NK-92 treated with Interleukin-12 subunit alpha and Interleukin-12 subunit beta, amount 100 ng/mL, for 24 hours (cell line): ENCODE measurements at places on chromosomes 13 and 19.

DNA sequence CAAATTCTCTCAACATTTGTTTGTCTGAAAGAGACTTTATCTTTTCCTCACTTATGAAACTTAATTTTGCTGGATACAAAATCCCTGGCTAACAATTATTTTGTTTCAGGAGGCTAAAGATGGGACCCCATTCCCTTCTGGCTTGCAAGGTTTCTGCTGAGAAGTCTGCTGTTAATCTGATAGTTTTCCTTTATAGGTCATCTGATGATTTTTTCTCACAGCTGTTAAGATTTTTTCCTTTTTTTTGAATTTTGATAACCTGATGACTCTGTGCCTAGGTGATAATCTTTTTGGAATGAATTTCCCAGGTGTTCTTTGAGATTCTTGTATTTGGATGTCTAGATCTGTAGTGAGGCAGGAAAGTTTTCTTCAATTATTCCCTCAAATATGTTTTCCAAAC is 2661.4 kb downstream of the PCDH9 start:
- no peak for DNase-seq

GRCh38 chr19:16791942-16792341 is 37.3 kb upstream of the SIN3B start:
- DNase-seq, result no peak

GRCh38 chr19:33496038-33496895 is 25.3 kb downstream of the PEPD start:
- no peak for DNase-seq

- DNase-seq, result no peak
Measured at GRCh38 chr13:69485991-69486592, 621.5 kb upstream of the ATXN8OS start.

- DNase-seq, result no peak
Measured at GRCh38 chr13:51500687-51501086, 47.9 kb upstream of the INTS6 start.

- no peak for DNase-seq
Measured at GRCh38 chr13:30107121-30107520, 200.2 kb downstream of the KATNAL1 start.

DNA sequence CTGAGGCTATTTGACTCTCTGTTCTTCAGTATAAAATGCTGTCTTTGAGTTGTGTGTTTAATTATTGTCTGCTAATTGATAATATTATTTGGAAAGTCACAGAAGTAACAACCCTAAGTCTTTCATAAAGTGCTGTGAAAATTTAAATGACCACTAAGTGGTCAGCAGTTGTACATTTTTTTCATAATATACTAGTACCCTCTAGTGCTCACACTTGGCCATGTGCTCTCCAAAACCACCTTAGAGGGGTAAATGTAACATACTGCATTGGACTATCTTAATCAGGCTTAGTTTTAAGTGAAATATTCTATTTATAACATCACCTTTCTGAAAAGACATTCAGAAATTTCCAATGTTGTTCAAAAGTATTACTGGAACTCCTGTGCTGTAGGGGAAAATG is 745.3 kb downstream of the GPC5 start:
- DNase-seq, result no peak

- DNase-seq, result no peak
Measured at GRCh38 chr13:52850396-52851136, 2.1 kb upstream of the PCDH8 start.

- DNase-seq, result no peak
Measured at GRCh38 chr19:4390567-4391305, 9.6 kb downstream of the SH3GL1 start.

DNA sequence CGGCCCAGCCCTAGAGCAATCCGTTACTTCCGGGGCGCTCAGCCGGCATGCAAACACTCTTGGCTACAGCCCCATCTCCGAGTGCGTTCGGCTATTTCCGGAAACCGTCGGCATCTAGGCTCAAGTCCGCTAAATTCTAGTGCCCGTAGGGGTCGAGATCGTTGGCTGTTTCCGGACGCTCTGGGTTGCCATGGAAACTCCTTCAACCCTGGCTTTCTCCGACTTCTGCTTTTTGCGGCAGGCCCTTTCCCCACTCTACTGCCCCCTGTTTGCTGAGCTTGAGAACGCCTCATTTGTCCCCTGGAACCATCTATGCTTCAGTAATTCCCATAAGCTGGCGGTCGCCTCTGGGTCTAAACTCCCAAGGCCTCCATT is 534 bp upstream of the PIK3R2 start:
- DNase-seq, result peak; percentile 96

DNA sequence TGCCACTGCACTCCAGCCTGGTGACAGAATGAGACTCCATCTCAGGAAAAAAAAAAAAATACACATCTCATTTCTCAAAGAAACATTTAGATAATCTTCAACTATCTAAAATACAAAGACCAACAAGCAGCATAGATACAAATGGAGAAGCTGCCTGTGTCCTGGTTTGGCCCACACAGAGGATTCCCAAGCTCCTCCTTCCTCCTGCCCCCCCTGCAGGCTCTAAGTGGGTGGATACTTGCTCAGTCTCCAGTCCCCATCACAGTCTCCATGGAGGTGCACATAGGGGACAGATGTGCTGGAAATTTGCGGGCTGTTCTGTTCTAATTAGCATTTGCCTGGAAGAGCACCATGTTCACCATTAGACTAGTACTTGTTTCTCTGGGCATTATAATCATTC is 59.9 kb downstream of the ABCC4 start:
- DNase-seq, result no peak

DNA sequence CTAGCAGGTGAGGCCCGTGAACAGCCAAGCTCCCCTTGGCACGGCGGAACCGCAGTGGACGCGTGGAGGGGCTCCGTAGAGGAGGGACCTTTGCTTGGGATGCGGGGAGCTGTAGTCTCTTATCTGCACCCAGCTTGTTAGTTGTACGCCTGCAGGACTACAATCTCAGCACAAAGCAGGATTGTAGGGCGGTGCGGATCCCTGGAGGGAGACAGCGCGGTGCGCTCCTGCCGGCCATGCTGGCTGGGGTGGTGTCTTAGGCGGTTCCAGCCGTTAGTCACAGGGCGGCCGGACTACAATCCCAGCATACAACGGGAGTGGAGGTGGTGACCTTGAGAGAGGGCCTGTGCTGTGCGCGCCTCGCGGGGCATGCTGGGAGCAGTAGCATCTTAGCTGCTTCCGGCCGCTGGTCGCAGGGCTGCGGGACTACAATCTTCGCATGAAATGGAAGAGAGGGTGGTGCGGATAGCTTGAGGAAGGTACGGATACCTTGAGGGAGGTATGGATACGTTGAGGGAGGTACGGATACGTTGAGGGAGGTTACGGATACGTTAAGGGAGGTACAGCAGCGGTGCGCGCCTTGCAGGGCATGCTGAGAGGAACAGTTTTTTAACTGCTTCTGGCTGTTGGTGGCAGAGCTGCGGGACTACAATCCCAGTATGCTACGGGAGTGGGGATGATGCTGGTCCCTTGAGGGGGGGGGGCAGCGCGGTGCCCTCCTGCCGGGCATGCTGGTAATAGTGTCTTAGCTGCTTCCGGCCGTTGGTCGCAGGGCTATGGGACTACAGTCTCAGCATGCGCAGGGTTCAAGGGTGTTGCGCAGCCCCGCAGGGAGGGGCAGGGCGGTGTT is 1419.1 kb downstream of the UQCRFS1 start:
- DNase-seq, result peak; percentile 75

GRCh38 chr19:3397266-3398022 is 31.1 kb downstream of the NFIC start:
- DNase-seq, result no peak

DNA sequence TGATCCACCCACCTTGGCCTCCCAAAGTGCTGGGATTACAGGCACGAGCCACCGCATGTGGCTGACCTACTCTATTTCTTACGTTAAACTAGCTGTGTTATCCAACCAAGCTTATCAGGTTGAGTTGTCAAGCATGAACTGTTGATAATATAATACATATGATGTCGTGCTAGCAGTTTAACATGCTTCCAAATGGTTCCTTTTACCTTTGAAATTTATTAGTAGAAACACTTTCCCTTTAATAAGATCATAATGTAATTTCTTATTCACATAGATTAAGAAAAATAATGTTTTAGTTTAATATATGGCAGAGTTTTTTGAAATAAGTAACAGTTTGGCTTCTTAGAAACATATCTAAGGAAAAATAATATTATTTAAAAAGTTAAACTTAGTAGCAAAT is 34.4 kb upstream of the VWA8 start:
- no peak for DNase-seq

DNA sequence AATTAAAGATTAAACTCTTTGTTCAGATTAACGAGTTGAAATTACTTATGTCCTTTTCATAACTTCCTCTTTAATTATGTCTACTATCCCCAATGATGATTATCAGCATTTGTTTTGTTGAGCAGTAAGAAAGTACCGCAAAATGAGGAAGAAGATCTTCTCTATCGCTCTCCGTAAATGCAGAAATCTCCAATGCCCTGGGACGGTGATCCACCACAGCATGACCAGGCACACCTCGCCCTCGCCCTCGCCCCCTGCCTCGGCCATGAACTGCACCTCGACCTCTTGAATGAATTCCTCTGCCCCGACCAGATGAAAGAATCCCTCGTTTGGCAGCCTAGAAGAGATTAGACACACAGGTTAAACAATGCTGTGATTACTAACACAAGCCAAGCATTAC is 69.1 kb downstream of the RBM26 start:
- DNase-seq, result no peak

- no peak for DNase-seq
Measured at GRCh38 chr19:7771072-7771471, 8.0 kb downstream of the CLEC4M start.

DNA sequence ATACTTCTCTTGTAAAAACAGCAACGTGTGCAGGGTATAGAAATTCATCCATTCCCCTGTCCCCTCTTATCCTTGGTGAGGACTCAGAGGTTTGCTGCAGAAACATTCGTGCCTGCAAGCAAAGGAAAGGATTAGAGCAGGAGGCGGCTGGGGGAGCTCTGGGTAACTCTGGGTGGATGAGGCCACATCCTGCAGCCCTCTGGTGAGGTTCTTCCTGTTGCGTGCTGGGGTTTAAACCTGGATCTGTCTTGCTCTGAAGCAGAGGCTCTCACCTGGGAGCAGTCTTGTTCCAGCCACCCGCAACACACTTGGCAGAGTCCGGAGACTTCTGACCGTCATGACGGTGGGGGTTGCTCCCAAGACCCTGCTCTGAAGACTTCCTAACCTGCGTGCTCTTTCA is 69.2 kb downstream of the ATP11A start:
- no peak for DNase-seq

DNA sequence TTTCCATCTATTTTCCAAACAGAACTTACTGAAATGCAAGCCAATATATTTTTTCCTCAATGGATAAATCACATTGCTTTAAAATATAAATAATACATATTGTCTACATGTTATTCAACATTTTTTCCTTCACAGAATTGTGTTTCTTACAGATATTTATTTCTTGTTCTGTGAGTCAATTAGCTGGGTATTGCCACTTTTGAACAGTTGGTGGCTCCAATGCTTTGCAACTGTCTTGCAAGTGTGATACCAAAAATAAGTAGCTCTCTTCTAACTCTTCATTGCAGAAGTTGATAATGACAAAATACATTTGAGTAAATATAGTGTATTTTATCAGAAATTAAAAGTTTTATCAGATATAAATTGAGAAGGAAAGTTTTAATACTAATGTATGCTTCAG is 17.1 kb upstream of the GPC5 start:
- DNase-seq, result no peak

DNA sequence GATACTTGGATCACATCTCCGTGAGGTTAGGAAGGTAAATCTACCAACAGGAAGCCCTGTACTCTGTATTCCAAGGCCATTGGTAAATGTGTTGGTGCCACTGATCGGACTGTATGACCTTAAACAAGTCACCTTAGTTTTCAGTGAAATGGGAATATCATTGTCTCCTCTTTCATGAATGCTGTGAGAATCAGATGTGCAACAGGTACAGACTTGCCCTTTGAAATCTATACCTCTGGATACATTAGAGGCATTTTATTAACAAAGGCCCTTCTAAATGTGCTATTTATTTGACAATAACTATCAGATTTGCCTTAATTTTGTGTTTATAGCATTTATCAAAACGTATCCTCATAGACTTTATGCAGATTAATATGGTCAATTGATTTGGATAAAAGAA is 11.0 kb downstream of the NHLRC3 start:
- no peak for DNase-seq

DNA sequence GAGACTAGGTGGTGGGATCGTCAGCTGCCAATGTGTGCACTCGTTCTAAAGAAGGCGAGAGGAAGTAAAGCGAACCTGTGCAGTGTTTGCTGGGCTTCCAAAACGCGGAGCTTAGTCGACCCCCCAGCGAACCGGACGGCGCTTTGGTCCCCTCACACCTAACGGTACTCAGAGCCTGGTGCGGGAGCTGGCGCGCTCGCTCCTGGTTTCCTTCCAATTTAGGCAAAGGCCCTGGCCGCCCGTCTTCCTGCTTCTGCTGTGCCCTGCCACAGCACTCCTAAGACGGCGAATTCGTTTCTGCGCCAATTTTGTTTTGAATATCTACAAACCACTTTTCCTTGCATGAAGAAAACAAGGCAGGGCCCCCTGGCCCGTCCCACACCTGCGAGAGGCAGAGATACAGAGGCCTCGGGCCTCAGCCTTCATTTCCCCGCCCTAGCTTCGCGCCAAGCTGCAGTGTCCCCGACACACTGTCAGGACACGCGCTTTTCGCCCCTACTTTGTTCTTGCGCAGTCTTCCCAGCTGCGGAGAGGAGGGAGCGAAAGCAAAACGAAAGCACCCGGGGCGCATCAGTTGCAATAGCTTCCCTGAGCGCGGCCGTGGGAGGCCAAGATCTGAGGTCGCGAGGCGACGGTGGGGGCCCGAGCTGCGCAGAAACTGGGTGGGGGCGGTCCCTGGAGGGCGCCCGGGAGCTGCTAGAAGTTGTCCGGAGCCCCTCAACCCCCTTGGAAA is 111.9 kb downstream of the KCNRG start:
- DNase-seq, result no peak

DNA sequence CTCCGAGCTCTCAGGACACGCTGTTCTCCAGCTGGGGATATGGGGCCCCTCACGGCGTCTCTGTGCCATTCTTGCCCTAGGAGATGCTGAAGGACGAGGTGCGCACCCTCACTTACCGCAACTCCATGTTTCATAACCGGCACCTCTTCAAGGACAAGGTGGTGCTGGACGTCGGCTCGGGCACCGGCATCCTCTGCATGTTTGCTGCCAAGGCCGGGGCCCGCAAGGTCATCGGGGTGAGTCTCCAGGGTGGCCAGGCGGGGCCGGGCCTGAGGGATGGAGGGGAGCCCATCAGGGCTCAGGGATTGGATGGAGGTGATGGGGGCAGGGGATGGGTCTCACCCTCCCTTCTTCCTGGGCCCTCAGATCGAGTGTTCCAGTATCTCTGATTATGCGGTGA is 4.8 kb downstream of the PRMT1 start:
- no peak for DNase-seq

DNA sequence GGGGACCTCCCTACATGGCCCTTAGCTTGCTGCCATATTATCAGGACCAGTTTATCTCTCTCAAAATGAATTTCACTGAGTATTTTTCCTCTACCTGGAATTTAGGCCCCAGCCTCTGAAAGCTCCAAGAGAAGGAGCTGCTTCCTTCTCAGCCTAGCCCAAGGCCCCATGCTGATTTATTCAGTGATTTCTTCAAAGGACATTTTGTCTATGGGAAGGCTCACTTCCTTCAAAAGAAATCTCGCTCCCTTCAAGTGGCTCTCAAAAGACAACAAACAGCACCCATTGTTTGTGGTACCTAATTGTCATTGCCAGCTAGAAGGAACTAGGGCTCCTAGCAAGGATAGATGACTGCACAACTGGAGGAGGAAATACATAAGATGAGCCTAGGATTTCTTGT is 172.4 kb downstream of the SLC7A1 start:
- DNase-seq, result no peak

GRCh38 chr13:84607261-84608013 is 725.2 kb upstream of the SLITRK1 start:
- DNase-seq, result no peak

- DNase-seq, result no peak
Measured at GRCh38 chr13:79312340-79312855, 93.7 kb downstream of the RBM26 start.

GRCh38 chr13:111568290-111568689 is 247.8 kb downstream of the TEX29 start:
- no peak for DNase-seq
